A172 (cell line): ENCODE measurements at places on chromosomes 2 and 18.

- DNase-seq: peak; percentile 79
Observed at GRCh38 chr2:110674620-110675555, 3.0 kb downstream of the BUB1 start.

GRCh38 chr2:239882331-239882732 lies 142.8 kb downstream of the NDUFA10 start:
- DNase-seq: peak; percentile 38

DNA sequence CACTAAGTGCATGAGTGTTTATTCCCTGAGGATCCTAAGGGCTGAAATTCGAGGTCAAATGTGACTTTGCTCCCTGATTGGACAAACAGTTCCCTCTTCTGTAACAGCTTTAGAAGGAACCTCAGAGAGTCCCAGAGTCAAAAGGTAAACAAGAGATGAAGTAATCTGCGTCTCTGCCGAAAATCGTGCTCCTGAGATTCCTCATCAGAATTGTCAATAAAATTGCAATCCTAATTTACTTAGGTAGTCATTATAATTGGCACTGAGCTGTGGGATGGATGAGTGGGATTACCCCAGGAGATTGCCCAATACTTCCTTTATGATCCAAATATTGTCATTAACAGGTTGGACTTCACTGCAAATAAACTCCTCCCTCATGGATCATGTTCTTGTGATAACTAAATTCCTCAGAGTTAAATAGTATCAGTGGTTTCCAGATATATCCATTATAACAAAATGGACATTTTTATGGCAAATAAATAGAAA lies 907 bp upstream of the SUCLG1 start:
- no peak for DNase-seq

- DNase-seq: no peak
Observed at GRCh38 chr2:61439241-61440002, 31.5 kb downstream of the USP34 start.

DNA sequence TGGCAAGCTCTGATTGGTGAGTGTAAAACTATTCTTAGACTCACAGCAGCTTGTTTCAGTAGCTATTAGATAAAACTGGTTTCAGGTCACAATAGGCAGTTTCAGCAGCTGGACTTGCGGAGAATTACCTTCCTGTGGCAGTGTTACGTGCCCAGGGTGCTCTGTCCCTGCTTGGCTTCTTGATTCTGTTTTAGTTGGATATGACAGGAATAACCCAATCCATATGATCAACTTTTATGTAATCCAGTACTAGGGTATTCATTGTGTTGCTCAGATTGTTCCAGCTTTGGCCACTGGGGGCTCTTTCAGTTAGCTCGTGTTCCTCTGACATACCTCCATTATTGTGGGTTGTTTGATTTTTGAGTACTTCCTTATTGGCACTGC lies 43.1 kb downstream of the INPP4A start:
- DNase-seq: no peak

DNA sequence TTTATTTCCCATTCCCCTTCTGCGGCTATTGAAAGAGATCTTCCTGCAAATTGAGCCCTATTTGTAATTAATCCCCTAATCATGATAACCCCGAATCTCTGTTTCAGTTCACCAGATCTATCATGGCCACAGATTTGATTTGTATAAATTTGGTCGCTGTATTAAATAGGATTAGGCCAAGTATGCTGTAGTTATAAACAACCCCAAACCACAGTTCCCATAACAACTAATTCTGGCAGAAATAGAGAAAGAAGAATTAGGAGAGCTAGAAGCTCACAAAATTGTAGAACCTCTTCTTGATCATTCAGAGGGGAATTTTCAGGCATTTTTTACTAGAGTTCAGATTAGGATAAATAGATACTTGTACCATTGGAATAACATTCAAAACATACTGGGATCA lies 433.7 kb upstream of the TNP1 start:
- DNase-seq: no peak

DNA sequence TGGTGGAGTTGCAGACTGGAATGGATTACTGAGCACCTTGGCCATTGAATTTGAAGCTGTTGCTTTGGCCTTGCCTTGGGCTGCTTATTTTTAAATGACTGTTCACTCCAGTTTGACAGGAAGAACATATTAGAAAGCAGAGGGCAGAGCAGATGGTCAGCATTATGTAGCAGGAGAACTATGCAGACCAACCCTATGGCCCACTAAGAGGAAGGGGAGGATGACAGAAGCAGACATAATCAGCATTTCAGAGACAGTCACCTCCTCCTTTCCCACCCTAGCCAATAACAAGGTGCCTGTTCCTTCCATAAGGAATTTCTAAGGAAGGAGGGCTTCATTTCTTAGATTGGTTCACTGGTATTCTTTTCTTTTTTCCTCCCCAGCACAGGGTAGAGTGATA lies 2.4 kb downstream of the CHRNA1 start:
- no peak for DNase-seq

DNA sequence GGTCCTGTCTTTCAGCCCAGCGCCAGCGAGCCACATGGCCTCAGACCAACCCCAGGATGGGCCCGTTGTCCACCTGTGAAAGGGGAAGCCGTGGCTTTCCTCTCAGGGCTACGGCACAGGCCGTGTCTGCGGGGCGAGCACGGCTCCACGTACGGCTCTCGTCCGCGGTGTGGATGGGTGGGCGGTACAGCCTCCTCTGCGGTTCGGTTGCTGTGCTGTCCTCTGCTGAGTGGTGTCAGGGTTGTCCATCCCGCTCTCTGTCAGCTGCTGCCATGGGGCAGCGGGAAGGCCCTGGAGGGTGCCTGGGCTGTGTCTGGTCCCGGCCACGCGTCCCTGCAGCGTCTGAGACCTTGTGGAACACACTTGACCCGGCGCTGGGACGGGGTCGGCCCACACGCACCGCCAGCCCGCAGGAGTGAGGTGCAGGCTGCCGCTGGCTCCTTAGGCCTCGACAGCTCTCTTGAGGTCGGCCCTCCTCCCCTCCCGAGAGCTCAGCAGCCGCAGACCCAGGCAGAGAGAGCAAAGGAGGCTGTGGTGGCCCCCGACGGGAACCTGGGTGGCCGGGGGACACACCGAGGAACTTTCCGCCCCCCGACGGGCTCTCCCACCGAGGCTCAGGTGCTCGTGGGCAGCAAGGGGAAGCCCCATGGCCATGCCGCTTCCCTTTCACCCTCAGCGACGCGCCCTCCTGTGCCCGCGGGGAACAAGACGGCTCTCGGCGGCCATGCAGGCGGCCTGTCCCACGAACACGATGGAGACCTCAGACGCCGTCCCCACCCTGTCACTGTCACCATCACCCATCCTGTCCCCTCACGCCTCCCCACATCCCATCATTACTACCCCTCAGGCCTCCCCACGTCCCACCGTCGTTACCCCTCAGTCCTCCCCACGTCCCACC lies 128.7 kb downstream of the NFATC1 start:
- DNase-seq: no peak
